ENCODE measurements at places on chromosomes 2 and 18. TPM values are rescaled to one million over a fixed set of nuclear protein-coding genes. Genes with fewer than 3 reads are reported as not detected.

GRCh38 chr2:239770246-239770639, 254.9 kb downstream of the NDUFA10 start:
- no peak overlapping the region for H3K27ac ChIP-seq
- peaks cover 14% of the 10 kb centered on the region for H3K27me3 ChIP-seq
- H3K4me1 ChIP-seq, result no peaks in the 10 kb centered on the region
- no peaks in the 10 kb centered on the region for H3K36me3 ChIP-seq
- DNase-seq, result no peak
- H3K4me3 ChIP-seq, result no peak overlapping the region

DNA sequence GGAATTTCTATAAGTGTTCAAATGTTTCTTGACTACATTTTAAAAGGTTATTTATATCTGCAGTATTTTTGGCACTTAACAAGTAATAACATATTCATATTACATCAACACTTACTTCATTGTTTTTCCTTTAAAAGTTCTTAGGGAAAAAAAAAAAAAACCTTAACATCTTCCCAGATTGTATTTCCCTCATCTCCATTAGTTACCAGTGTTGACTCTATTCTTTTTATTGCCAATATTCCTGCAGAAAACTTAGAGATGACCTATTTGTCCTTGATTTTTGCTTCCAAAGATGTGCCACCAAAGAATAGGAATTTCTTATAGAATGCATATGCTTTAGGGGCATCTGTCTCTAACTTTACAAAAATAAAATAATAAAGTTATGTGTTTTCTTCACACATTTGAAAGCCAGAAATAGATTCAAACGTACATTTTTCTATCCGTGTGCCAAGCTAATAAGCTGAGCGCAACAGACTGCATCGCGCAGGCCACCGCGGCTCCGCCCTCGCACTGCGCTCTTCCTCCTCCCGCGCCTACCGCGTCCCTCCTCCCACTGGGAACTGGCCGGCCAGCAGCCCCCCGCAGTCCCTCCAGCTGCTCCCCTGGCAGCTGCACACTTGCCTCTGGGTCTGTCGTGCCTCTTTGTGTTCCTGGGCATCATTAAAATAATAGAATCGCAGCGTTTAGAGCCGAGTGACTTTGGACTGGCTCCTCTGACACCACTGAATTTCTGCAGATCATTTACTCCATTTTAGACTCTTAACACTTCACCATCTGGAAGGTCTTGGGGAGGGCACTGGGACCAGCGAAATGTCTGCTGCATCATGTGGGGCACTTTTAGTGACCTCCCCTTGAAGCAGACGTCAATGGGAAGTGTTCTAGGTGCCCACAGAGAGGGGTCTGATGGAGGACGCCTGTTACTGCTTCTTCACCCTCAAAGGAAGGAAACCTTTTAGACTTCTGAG, 21.2 kb upstream of the NAB1 start:
- DNase-seq, result no peak
- peaks cover 6% of the 10 kb centered on the region for H3K27me3 ChIP-seq
- peaks cover 8% of the 10 kb centered on the region for H3K4me1 ChIP-seq
- peak overlapping the region; percentile 42 for H3K27ac ChIP-seq
- no peaks in the 10 kb centered on the region for H3K36me3 ChIP-seq

GRCh38 chr2:65300134-65300760, 72.6 kb downstream of the ACTR2 start:
- H3K36me3 ChIP-seq, result no peaks in the 10 kb centered on the region
- DNase-seq, result no peak
- peaks cover 28% of the 10 kb centered on the region for H3K4me1 ChIP-seq
- H3K27ac ChIP-seq, result no peak overlapping the region
- H3K27me3 ChIP-seq, result peaks cover 3% of the 10 kb centered on the region

DNA sequence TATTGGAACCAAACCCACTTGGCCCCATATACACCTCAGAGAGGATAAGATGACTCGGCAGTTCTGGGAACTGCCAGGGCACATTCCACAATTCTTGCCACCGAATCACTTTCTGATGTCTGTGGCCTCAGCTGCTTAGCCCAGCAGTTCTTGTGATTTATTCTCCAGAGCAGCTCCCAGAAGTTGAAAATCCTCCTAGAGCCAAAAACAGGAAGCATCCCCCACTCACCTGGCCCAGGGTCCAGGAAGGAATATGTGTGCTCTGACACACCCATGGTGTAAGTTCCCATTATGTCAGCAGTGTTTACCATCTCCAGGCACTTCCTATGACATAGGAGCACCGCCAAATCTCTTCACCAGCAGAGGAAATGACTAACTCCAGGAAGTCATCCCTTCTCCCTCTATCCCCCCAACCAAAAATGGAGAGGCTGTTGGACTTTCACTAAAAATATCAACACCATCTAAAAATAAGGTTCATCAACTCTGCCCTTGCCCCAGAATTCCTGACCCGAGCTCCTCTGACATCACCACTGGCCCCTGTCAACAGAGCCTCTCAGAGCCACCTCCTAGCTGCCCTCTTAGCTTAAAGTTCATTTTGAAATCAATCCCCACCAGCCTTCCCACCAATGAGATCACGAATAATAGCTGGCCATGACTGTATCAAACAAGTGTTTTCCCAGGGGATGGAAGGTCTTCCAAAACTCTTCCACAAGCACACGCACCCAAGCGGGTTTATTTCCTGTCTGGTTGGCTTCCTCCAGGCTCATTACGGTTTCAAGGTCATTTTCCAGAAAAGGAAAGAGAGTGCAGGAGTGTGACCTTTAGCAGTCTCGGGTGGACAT, 223.1 kb upstream of the PARD3B start:
- no peak overlapping the region for H3K27ac ChIP-seq
- no peak for DNase-seq
- peaks cover 6% of the 10 kb centered on the region for H3K27me3 ChIP-seq
- H3K4me1 ChIP-seq, result peaks cover 2% of the 10 kb centered on the region
- no peak overlapping the region for H3K4me3 ChIP-seq

DNA sequence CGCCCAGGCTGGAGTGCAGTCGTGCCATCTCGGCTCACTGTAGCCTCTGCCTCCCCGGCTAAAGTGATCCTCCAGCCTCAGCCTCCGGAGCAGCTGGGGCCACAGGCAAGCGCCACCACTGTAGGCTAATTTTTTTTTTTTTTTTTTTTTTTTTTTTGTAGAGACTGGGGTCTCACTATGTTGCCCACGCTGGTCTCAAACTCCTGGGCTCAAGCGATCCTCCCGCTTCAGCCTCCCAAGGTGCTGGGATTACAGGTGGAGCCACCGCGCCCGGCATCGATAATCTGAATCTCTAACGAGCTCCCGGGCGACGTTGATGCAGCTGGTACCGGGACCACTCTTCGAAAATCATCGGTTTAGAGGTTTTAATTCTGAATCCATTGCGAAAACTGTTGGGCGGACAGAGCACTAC, 520 bp upstream of the CYP20A1 start:
- peaks cover 29% of the 10 kb centered on the region for H3K36me3 ChIP-seq
- H3K4me1 ChIP-seq, result peaks cover 32% of the 10 kb centered on the region
- no peak for DNase-seq
- peak overlapping the region; percentile 95 for H3K27ac ChIP-seq
- H3K27me3 ChIP-seq, result no peaks in the 10 kb centered on the region
- H3K4me3 ChIP-seq, result peak overlapping the region; percentile 96

DNA sequence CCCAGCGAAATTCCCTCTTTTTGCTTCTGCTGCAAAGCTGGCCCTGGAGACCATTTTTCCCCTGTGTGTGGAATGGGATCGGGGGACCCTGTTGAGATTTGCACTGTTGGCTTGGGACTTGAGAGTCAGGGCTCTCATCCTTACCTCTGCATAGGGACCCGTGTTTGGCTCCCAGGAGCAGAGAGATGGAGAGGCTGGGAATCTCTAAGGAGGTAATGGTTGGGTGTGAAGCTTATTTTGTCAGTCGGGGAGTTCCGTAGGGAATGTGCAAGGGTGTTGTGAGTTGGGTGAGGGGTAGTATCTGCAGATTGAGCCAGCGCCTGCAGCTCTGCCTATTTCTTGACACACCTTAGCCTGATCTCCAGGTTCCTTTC, 4.5 kb downstream of the GATA6 start:
- peaks cover 49% of the 10 kb centered on the region for H3K27me3 ChIP-seq
- no peak for DNase-seq
- H3K4me1 ChIP-seq, result peaks cover 15% of the 10 kb centered on the region
- no peak overlapping the region for H3K4me3 ChIP-seq
- no peaks in the 10 kb centered on the region for H3K36me3 ChIP-seq

DNA sequence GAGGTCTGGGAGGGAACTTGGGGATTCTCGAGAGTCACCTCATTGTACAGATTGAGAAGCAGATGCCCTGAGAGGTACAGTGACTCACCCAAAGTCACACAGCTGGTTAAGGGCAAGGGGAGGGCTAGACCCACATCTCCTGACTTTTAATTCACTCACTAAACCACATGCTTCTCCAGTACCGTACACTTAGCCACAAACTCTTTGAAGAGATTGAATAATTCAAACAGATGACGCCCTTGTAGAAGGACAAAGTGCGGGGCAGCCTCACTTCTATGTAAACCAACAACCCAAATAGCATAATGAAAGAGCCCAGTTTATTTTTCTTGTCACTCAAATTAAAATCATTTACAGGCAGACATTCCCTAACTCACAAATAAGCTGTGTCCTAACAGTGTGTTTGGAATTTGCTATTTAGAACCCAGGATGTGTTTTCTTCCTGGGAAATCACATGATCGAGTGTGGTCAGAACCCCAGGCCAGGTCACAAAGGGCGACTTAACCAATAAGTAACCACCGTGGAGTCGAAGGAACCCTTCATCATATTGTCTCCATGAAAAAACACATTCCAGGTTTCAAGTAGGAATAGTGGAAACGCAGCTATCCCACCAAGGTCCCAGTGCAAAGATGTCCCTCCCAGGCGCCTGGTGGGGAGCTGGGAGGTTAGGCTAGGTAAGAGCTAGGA, 35.8 kb upstream of the PTPN4 start:
- no peaks in the 10 kb centered on the region for H3K4me1 ChIP-seq
- H3K4me3 ChIP-seq, result no peak overlapping the region
- H3K36me3 ChIP-seq, result no peaks in the 10 kb centered on the region
- DNase-seq, result no peak

- H3K27ac ChIP-seq, result no peak overlapping the region
- H3K27me3 ChIP-seq, result no peaks in the 10 kb centered on the region
- peaks cover 17% of the 10 kb centered on the region for H3K36me3 ChIP-seq
- no peak for DNase-seq
These were observed 141.2 kb downstream of the IKZF2 start for GRCh38 chr2:213010106-213010779.

DNA sequence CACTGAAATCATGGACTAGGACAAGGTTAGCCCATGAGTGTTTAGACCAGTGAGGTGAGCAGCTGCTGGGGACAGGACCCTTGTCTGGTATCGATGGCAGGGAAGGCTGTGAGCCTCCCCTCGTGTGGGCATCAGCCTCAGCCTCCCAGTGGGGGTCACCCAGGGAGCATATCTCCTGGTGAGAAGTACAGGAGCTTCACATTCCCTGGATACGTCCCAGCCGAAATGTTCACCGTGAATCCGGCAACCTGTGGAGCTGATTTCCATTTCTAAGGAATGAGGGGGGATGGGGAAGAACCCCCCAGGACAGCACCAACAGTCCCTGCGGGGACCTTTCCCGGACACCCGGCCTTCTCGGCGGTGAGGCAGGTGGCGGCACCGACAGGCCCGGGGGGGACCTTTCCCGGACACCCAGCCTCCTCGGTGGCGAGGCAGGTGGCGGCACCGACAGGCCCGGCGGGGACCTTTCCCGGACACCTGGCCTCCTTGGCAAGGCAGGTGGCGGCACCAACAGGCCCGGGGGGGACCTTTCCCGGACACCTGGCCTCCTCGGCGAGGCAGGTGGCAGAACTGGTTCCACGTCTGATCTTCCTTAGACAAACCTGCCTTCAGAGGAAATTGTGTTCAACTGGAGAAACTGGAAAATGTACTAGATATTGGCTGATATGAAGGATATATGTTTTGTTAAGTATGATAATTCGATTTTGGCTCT, 21.2 kb downstream of the RTP5 start:
- H3K36me3 ChIP-seq, result peaks cover 54% of the 10 kb centered on the region
- no peak for DNase-seq
- no peak overlapping the region for H3K27ac ChIP-seq
- H3K27me3 ChIP-seq, result no peaks in the 10 kb centered on the region

- no peaks in the 10 kb centered on the region for H3K4me1 ChIP-seq
- no peak for DNase-seq
- no peaks in the 10 kb centered on the region for H3K27me3 ChIP-seq
- H3K36me3 ChIP-seq, result no peaks in the 10 kb centered on the region
- no peak overlapping the region for H3K27ac ChIP-seq
These were observed 30.3 kb downstream of the TEX44 start for GRCh38 chr2:231622963-231623362.

- H3K4me1 ChIP-seq, result no peaks in the 10 kb centered on the region
- H3K27me3 ChIP-seq, result peaks cover 14% of the 10 kb centered on the region
- H3K4me3 ChIP-seq, result no peak overlapping the region
These were observed 187.7 kb downstream of the IRS1 start for GRCh38 chr2:226611944-226612318.

DNA sequence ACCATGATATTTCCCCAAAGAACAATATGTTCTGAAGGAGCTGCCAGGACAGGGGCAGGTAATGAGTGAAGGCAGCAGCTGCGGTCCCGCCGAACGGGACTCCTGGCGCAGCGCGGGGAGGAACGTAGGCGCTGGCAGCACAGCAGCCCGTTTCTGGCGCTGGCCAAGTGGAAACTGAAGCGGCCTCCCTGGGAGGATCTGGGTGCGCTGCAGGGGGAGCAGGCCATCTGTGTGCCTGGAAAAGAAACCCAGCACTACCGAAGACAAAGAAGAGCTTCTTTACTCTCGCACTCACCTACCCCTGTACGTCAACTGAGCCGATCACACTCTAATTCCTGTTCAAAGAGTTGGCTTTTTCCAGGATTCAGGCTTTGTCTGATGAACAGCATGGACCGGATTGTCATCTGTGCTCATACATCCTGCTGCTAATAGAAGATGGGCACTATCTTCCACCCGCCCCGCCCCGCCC, 11.8 kb downstream of the G6PC2 start:
- no peak overlapping the region for H3K27ac ChIP-seq
- H3K4me1 ChIP-seq, result peaks cover 5% of the 10 kb centered on the region
- H3K27me3 ChIP-seq, result peaks cover 12% of the 10 kb centered on the region
- H3K36me3 ChIP-seq, result no peaks in the 10 kb centered on the region
- no peak for DNase-seq

DNA sequence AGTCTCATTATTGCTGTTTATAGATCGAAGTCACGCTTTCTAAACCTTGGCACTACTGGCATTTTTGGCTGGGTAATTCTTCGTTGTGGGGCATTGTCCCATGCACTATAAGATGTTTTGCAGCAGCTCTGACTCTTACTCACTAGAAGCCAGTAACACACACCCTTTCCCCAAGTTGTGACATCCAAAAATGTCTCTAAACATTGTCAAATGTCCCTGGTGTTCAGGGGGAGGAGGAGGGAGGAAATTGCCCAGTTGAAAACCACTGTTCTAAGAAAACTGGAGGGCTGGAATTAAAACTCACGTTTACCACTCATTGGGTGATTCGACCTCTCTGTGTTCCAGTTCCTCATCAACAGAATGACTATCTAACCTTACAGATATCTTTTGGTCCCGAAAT, 115.7 kb upstream of the KLF7 start:
- no peak overlapping the region for H3K27ac ChIP-seq
- H3K27me3 ChIP-seq, result peaks cover 2% of the 10 kb centered on the region
- peaks cover 8% of the 10 kb centered on the region for H3K4me1 ChIP-seq
- no peaks in the 10 kb centered on the region for H3K36me3 ChIP-seq
- H3K4me3 ChIP-seq, result no peak overlapping the region

Gene SCN7A
- not detected for total RNA-seq

Gene CYS1
- total RNA-seq, result 0.42 TPM

Gene CTAGE1
- not detected for total RNA-seq

Gene ABCB11
- total RNA-seq, result not detected

Gene CASP10
- 9.5 TPM for total RNA-seq

Gene PAX8
- total RNA-seq, result 0.39 TPM

Gene SOWAHC
- total RNA-seq, result not detected
